Muscle of leg (tissue), 16 donors: ENCODE measurements at places on chromosomes 7 and 10. TPM values are rescaled to one million over a fixed set of nuclear protein-coding genes. Genes with fewer than 3 reads are reported as not detected.

The SNX8 gene
- 12.1 TPM for total RNA-seq

The BTBD16 gene
- total RNA-seq, result 0.27 TPM

The PLCE1 gene
- total RNA-seq, result 31.7 TPM

The FAM13C gene
- total RNA-seq, result 22.8 TPM

The CALU gene
- total RNA-seq, result 212 TPM

The DPYSL4 gene
- 1.3 TPM for total RNA-seq

The TYW1B gene
- 10.3 TPM for total RNA-seq

The SLC18A2 gene
- 0.35 TPM for total RNA-seq

The RBP3 gene
- total RNA-seq, result not detected

The FRG2B gene
- total RNA-seq, result not detected

The CSGALNACT2 gene
- 16.2 TPM for total RNA-seq

The SAP25 gene
- total RNA-seq, result 0.98 TPM

The HOXA3 gene
- 4.7 TPM for total RNA-seq

The NOS3 gene
- 4.9 TPM for total RNA-seq

The SLC13A1 gene
- total RNA-seq, result not detected

The MRPS17 gene
- 16.0 TPM for total RNA-seq

The FAM131B gene
- total RNA-seq, result 1.4 TPM

The CLRN3 gene
- total RNA-seq, result 0.09 TPM

The CD36 gene
- total RNA-seq, result 300 TPM

The SLC39A12 gene
- 0.04 TPM for total RNA-seq

The IFIT1B gene
- 1.1 TPM for total RNA-seq

The CLDN3 gene
- 0.13 TPM for total RNA-seq

The OPN1SW gene
- total RNA-seq, result not detected

The TMEM236 gene
- 0.40 TPM for total RNA-seq

The NPC1L1 gene
- not detected for total RNA-seq

The FAM25G gene
- not detected for total RNA-seq

The ZMYND11 gene
- total RNA-seq, result 58.3 TPM

The MNX1 gene
- not detected for total RNA-seq

The CAV2 gene
- 33.6 TPM for total RNA-seq

The CXCL12 gene
- 126 TPM for total RNA-seq

The TSPAN12 gene
- total RNA-seq, result 46.0 TPM

The GPR15LG gene
- total RNA-seq, result not detected

The AIFM2 gene
- 1.9 TPM for total RNA-seq

The GRID1 gene
- 2.7 TPM for total RNA-seq

The WIPF3 gene
- 6.1 TPM for total RNA-seq

The NKX1-2 gene
- total RNA-seq, result not detected

The AS3MT gene
- 11.9 TPM for total RNA-seq

The LRRN3 gene
- 10.1 TPM for total RNA-seq

The DDC gene
- total RNA-seq, result 0.09 TPM

The EBF3 gene
- 33.6 TPM for total RNA-seq

The LRGUK gene
- total RNA-seq, result 0.89 TPM

The KIF20B gene
- total RNA-seq, result 8.6 TPM

The NEBL gene
- total RNA-seq, result 3.2 TPM

The ATXN7L1 gene
- 6.3 TPM for total RNA-seq

The AIMP2 gene
- total RNA-seq, result 44.2 TPM

The MYL10 gene
- 14.8 TPM for total RNA-seq

The PNLIPRP2 gene
- total RNA-seq, result 0.49 TPM

The INA gene
- total RNA-seq, result 0.13 TPM

The CAMK2B gene
- 5.9 TPM for total RNA-seq

The PKD2L1 gene
- total RNA-seq, result 0.04 TPM

The RP9 gene
- total RNA-seq, result 24.2 TPM

The OR2A2 gene
- not detected for total RNA-seq
